ENCODE measurements at places on chromosomes 7 and 10.

GRCh38 chr10:129381741-129382140 is 85.3 kb upstream of the MGMT start:
- no peak for DNase-seq

GRCh38 chr7:36949711-36950600 is 225.7 kb upstream of the AOAH start:
- DNase-seq, result no peak

DNA sequence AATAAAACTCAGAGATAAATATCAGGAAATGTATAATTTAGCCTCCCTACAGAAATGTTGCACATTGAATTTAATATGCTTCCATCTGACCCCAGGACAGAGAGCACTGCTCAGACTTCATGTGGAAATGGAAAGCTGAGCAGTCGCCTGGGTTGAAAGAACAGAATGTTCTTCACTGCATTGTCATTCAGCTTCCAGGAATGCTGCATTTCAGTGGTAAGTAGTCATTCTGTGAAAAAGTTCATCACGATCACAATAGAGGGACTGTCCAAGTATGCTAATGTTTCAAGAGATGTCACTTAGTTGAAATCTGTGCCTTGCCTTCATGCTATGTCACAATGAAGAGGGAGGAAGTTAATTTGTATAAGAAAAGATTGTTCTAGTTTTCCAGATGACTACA is 147.3 kb downstream of the NRCAM start:
- DNase-seq, result no peak

- peak; percentile 43 for DNase-seq
Measured at GRCh38 chr7:50357426-50357825, 52.9 kb downstream of the IKZF1 start.

DNA sequence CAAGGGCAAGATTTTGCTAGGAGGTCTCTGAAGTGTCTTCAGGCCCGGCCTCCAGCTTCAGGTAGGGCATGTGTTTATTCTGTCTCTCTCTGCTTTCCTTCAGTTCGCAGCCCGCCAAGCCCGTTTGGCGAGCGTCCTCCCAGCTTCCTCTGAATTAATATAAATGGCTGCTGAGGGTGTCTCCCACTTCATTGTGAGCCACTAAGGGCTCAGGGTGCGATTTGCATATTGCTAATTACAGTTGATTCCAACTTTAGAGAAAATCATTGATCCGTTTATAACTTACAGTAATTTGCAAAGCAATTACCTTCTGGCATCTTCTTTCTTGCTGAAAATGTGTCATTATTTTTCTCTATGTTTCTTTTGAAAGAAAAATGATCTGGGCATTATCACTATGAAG is 128.3 kb upstream of the SORCS3 start:
- DNase-seq, result no peak

DNA sequence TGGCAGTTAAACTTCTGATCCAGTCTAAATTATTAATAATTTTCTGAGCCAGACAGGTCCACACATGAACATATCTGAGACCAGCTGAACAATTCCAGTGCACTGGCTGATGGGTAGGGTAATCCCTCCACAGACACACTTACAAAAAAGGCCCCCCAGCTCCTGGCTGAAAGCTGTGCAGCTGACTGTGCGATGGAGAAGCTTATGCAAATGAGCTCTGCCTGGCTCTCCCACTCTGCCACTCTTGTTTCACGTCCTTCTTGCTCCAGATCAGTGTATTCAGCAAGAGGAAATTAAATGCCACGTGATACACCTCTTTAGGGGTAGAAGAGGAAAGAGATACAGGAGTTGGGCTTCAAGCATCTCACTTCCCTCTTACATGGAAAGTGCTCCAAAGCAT is 76.4 kb upstream of the FEZF1 start:
- no peak for DNase-seq

GRCh38 chr10:124245191-124245590 is 151.8 kb upstream of the CHST15 start:
- no peak for DNase-seq

- DNase-seq, result no peak
Measured at GRCh38 chr10:47332946-47333345, 10.7 kb downstream of the GDF2 start.

DNA sequence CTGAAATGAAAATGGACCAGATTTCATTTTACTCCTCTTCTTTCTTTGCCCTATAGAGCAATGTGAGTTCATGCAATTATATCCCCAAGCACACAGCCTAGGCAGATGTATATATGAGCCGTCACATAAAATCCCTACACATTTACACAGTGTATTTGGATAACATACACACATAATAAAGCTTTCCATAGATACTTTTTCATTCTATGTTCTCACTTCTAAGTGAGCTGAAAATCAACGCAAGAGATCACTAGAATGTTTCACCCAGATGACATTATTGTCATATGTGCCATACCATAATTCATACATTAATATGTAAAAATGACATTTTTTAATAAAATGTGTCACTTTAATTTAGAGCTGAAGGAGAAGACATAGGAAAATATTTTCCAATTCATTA is 129.4 kb downstream of the INHBA start:
- no peak for DNase-seq

Data from activated T-cell treated with anti-CD3 and anti-CD28 coated beads, Interleukin-2, amount 50 U/mL, for 24 hours (primary cell).